Lung microvascular endothelial cell (primary cell): ENCODE measurements at places on chromosomes 13 and 19.

DNA sequence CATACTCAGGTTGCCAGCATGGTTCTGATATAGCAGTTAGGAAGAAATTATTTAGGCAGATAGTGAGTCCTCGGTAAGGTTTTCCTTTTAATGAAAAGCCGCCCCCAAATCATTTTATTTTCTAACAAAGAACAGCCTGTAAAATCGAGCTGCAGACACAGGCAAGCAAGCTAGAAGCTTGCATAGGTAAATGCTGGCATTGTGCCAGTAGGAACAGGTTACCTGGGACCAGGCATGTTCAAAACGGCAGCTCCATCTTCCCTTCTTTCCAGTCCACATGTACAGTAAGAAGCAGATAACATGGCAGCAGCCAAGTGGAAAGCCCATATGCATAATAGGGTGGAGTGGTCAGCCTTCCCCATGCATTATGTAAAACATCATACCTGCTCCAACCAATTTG is 71.1 kb downstream of the UGGT2 start:
- DNase-seq, result no peak

GRCh38 chr19:13732337-13732736 is 32.0 kb upstream of the MRI1 start:
- no peak for DNase-seq

DNA sequence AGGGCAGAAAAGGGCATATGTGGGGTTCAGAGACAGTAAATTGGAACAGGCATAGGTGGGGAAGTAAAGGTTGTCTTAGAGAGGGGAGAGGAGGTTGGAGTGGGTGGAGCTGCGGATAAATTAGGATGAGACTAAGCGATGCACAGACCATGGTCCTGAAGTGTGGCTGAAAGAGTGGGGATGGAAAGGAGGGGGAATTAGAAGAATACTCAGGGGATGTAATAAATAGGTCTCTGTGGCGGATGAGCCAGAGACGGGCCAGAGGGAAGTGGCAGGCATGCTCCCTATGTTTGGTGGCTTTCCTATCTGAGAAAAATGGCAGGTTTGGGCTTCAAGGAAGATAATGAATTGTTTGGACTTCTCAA is 123.4 kb downstream of the OLFM4 start:
- no peak for DNase-seq

DNA sequence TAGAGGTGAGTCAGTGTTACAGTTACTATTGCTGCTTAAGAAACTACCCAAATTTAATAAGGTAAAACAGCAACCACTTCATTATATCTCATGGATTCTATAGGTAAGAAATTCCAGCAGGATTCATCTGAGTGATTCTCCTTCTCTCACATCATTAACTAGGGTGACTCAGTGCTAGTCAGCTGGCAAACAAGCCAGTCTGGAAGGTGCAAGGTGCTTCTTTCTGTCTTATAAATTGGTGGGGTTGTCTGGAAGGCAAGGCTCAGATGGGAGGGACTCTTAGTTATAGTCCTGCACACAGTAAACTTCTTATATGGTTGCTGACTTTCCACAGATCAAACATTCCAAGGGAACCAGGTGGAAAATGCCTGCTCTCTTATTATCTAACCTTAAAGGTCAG is 484.5 kb downstream of the GPC5 start:
- DNase-seq, result no peak

GRCh38 chr19:41689993-41690800 is 2.1 kb upstream of the CEACAM7 start:
- no peak for DNase-seq

DNA sequence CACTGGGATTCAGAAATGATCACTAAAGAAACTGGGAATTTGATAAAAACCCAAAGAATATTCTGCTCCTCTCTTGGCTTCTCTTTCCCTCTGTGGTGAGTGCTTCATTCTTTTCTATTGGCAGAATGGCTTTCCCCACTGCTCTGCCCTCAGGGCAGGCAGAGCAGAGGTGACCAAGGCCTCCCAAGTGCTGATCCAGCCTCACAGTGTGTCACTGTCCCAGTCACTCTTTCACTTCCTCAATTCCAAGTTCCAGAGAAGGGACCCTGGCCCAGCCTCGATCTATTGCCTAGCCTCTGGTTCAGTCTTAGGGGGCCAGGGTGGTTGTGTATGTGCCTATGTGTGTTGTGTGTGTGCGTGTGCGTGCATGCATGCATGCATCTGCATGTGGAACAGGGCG is 180.6 kb upstream of the TMTC4 start:
- DNase-seq, result no peak

DNA sequence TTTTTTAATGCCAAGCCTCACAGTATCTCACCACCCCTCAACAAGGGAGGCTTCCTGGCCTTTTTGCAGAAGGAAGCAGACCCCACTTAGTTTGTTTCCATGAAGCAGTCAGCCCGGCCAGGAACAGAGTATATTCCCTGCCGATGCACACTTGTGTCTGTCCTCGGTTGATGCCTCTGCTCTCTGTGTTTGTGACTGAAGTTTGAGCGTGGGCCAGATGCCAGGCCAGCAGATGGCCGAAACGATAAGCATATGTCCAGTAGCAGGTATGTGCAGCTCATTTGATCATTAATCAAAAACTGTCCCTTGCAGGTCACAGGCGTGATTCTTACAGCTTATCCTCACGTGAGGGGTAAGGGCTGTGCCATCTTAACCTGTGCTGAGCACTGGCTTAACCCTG is 144.0 kb downstream of the IRS2 start:
- DNase-seq, result no peak

DNA sequence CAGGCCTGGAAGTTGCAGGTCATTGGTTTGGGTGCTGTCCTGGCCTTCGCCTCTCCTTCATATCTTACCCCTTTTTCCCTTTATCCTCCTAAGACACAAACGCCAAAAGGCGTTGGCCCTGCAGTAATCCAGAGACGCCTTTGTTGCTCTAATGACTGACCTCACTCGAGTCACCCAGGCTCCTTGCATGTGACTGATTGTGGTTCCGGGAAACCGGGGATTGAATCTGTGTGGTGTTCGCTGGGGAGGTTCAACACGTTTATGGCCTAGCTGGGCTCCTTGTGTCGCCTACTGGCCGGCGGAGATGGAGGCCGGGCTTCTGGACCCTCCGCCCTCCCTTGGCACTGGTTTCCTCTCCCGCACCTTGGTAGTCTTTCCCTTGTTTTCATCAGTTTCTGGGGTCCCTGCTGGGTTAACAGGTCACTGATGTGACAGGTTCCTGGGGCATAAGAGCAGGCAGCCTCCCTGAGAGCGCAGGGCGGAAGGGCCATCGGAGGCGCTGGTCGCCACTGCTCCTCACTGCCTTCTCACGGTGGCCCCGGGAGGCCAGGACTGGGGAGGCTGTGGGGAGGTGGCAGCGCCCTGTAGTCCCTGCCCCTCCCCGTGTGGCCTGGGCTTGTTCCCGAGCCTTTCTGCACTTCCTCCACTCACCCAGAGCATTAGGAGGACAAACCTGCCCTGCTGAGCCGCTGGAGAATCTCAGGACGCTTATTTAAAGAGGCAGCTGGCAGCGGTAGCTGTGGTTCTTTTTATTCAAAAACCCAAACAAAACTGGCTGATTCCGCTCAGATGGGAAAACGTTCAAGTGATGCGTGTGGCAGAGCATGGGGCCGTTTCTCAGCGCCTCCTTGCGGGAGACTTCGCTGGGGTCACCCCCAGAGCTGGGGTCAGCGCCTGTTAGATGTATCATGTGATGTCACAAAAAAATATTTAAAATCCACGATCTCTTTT is 18.1 kb upstream of the NDUFS7 start:
- DNase-seq, result no peak

DNA sequence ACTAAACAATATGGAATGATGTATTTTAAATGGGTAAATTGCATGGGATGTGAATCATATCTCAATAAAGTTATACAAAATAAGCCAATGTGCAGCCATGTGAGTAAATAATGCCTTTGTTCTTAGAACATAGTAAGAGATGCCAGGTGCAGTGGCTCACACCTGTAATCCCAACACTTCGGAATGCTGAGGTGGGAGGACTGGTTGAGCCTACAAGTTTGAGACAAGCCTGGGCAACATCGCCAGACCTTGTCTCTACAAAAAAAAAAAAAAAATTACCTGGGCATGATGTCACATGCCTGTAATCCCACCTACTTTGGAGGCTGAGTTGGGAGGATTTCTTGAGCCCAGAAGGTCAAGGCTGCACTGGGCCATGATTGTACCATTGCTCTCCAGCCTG is 230.7 kb downstream of the RFC3 start:
- no peak for DNase-seq

DNA sequence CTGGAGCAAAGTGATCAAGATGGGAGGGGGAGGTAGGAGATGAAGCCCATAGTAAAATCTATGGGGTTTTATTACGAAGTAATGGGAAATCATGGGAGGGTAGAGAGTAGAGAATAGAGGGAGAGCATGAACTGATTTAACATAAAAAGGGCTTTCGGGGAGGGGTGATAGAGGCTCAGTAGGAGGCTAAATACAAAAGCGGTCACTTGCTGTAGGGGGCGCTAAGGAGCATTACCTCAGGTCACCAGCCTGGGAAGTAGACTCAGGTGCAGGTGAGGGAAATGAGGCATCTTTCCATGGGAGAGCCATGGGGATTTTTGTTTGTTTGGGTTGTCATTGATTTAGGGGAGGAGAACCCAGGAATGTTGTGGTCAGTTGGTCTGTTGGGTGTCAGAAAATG is 14.1 kb downstream of the KRTDAP start:
- DNase-seq, result no peak

DNA sequence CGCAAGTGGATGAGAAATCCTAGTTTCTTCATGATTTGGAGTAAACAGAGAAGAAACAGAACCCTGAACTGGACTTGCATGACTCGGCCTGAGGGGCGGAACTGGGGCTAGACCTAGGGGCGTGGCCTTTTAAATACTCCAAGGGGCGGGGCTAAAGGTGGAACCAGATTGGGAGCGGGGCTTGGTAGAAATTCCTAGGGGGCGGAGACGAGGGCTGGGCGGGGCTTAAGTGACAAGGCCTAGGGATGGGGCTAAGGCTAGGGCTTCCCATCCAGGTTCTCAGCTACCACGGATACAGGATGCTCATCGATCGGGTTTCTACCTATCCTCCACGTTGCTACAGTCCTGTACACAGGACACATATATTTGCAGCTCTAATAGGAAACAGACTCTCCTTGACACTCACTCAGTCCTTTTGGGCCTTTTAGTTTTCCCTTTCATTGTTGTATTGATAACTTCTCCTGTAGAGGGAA is 372 bp upstream of the ZNF699 start:
- peak; percentile 91 for DNase-seq

GRCh38 chr13:50128428-50128931 is 113.2 kb downstream of the KCNRG start:
- DNase-seq, result no peak

DNA sequence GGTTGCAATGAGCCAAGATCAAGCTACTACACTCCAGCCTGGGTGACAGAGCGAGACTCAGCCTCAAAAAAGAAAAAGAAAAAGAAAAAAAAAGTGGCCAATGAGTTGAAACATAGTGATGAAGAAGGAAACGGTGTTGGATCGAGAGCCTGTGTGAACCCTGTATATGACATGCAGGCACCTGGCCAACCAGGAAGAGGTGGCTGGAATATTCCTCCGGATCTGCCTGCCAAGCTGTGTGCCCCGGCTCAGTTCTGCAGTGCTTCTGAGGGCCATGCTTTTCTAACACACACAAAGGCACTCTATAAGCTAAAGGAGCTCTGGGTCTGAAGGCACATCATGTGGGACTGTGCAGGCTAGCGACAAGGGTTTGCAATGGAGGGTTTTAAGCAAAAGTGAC is 3.7 kb upstream of the ZNF444 start:
- DNase-seq, result peak; percentile 86

DNA sequence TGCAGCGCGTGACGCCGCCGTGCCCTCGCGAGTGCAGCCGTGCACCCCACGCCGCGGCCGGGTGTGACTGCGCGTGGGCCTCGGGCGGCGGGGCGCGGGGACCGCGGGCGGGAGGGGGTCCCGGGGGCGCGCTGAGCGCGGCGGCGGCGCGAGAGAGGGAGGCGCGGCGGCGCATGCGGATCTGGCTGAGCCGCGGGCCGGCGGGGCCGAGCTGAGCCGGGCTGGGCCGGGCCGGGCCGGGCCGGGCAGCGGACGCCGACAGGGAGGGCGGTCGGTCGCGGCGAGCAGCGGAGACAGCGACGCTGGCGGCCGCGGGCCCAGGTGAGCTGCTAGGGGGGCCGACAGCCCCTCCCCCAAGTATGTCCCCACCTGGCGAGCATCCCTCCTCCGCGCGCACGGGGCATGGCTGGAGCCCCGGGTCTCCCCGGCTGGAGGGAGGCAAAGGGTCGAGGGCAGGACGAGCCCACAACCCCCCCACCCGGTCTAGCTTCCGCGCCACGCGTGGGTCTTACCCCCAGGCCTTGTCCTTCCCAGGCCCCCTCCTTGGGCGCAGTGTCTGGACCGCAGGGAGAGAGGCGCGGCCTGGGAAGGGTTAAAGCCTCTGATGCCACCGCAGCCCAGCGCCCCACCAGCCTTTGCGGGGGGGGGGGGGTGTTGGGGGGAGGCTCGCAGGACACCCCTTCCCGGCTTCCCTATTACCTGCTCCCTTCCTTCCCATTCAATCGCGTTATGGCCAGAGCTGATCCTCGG is at the start of gene SPTBN4:
TSS of gene SPTBN4 (plus strand) at position 17 of the 750 bp plus-strand sequence. CDS start 5,621 bp downstream, outside the sequence.
- DNase-seq, result no peak

DNA sequence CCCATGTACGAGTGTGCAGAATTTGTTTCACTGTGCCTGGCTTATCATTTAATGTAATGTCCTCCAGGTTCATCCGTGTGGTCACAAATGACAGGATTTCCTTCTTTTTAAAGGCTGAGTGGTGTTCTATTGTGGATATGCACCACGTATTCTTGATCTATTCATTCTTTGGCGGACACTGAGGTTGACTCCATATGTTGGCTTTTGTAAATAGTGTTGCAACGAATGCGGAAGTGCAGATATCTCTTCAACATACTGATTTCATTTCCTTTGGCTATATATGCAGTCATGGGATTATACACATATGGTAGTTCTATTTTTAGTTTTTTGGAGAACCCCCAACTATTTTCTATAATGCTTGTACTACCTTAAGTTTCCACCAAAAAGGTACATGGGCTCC is 13.0 kb downstream of the OR7A5 start:
- DNase-seq, result no peak

GRCh38 chr19:10334588-10335351 is 1.4 kb upstream of the RAVER1 start:
- peak; percentile 96 for DNase-seq

DNA sequence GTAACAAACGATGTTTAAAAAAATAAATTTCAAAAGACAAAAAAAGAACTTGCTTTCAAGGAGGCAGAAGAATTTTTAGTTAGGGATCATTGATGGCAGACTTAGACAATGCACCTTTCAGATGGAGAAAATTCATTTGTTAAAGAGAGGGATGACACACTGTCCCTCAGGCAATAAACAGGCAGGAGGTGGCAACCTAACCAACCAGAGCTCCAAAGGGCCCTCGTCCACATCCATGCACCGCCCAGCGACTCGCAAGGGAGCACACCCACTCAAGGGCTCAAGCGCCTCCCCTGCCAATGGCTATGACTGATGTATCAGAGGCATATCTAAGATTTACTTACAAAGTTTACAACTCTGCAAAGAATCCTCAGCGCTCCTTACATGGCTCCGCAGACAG is 81.9 kb downstream of the TUBGCP3 start:
- no peak for DNase-seq

GRCh38 chr19:30402436-30403202 is 30.4 kb downstream of the ZNF536 start:
- DNase-seq, result no peak

GRCh38 chr13:29934531-29935308 is 84.3 kb upstream of the UBL3 start:
- no peak for DNase-seq
